ENCODE measurements at places on chromosomes 6 and 20. TPM values are rescaled to one million over a fixed set of nuclear protein-coding genes. Genes with fewer than 3 reads are reported as not detected.

DNA sequence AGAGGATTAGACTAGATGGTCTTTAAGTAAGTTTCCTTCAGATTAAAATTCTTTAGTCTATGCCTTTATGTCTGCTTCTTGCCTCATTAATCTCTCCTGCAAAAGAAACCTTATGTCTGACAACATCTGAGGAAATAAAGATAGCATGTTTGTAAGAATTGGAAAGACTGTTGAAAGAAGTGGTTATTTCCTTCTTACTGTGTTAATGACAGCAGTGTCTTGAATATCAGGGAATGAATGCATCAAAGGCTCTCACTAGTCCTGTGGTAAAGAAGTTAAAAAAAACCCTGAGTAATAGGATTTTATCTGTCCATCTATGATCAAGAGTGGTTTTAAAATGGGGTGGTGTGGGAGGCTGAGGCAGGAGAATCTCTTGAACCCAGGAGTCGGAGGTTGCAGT, 302.0 kb downstream of the PRL start:
- DNase-seq, result no peak

DNA sequence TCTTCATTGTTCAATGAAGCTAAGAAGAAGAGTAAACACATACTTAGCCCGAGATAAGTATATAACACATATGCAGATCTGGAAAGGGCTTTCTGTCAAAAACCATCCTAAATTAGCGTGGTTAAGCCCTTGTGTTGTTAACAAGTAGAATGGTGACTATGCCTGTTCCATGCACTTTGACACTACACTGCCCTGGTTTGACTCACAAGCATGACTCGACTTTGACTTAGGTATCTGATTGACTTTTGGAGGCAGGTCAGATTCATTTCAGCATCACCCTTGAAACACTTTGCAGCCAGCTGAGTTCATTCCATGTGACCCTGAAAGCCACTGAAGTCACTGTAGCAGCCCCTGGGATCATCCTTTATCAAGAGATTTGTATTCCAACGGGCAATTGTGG, 239.8 kb downstream of the TBX18 start:
- DNase-seq, result no peak

DNA sequence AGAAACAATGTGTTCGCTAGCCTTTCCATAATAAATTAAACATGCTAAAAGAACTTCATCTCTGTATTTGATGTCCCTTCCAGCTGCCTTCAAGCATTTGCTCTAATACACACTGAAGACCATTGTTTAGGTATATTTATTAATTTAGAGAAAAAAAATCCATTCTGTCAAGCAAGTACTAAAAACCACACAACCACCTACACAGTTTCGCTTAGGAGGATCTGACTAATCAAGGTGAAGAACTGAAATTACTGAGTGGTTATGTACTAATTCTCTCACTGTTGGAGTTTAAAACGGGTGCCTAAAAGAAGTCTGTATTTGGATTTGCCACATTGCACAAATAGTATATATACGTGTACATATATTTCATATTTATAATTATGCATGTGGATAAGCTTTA, 58.9 kb downstream of the GMDS start:
- DNase-seq, result no peak

- no peak for DNase-seq
Observed at GRCh38 chr6:20868397-20869096, 334.3 kb downstream of the CDKAL1 start.

- DNase-seq, result no peak
Observed at GRCh38 chr20:11229772-11230171, 556.0 kb upstream of the JAG1 start.

DNA sequence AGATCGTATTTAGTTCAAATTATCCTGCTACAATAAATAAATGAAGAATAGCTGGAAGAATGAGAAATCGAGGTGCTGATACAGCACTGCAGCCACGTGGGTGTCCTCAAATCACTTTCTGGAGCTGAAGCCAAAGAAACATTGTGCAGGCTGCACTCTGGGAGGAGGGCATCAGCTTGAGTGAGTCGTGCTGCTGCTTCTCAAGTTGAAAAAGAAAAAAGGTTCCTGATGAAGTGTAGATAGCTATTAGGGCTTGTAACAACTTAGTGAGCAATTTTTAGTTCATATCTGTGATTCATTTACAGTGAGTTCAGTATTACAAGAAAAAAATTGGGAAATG, 40.5 kb downstream of the DSE start:
- DNase-seq, result no peak

DNA sequence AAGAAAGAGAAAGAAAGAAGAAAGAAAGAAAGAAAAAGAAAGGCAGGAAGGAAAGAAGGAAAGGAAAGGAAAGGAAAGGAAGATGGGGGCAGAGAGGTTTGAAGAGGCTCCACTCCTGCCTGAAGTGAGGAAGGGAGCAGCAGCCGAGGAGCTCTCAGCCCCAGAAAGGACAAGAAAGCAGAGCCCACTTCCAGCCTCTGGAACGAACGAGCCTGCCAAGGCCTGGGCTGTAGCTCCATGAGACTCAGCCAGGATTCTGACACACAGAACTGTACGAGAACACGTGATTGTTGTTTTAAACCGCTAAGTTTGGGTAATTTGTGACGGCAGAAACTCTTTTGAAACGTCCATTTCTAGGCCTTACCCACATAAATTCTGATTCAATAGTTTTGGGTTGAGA, 69.5 kb downstream of the TTLL2 start:
- DNase-seq, result no peak

HAO1 gene
- total RNA-seq, result not detected

GHRH gene
- not detected for total RNA-seq

MLIP gene
- 0.29 TPM for total RNA-seq
